ENCODE measurements at places on chromosomes 5 and 9.

DNA sequence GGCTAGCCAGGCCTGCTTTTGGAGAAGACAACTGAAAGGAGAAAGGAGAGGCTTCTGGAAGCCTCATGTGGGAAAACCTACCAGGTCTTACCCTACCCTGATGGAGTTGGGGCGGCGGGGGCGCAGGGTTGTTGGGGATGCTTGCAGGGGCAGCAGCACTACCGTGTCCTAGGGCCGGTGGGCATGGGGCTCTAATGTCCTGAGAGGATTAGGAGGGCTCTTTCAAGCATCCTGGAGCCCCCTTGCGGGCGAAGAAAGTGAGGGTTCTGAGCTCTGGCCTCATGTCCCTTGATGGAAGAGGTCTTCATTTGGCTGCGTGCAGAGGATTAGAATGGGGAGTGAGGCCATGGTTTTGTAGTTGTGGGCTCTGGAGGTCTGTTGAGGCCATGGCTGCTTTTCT, 86.9 kb upstream of the PITX1 start:
- no peak for DNase-seq

GRCh38 chr9:34948451-34948850, 9.6 kb upstream of the PHF24 start:
- DNase-seq, result no peak

DNA sequence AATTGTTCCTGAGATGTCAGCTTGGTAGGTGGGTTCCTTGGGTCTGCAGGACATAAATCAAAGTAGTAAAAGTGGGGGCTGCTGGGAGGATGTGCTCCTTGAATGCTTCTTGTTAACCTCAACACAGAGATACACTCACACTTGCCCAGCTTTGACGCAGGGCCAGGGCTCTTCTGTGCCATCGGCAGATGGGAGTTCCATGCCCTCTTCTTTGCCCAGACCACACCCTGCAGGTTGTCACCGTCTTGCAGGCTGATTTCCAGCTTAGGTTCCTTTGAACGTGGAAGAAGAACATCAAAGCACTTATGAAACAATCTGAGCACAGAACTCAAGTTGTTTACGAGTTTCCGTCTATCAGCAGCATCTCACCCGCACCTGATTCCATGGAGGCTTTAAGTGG, 11.0 kb downstream of the DBH start:
- no peak for DNase-seq

- DNase-seq, result peak; percentile 85
These were observed 105.3 kb downstream of the PAX5 start for GRCh38 chr9:36928670-36929349.

- DNase-seq, result peak; percentile 63
These were observed 13.7 kb upstream of the PRELID2 start for GRCh38 chr5:145848854-145849253.

All from RWPE1 (cell line).